ENCODE measurements at places on chromosomes 11 and 22.
A peak's percentile ranks its signal among the peaks of the same experiment; 100 is the strongest.

GRCh38 chr11:2998073-2998850 lies 6.1 kb upstream of the NAP1L4 start:
- no peak for DNase-seq

GRCh38 chr11:28738549-28738948 lies 630.4 kb downstream of the METTL15 start:
- no peak for DNase-seq

DNA sequence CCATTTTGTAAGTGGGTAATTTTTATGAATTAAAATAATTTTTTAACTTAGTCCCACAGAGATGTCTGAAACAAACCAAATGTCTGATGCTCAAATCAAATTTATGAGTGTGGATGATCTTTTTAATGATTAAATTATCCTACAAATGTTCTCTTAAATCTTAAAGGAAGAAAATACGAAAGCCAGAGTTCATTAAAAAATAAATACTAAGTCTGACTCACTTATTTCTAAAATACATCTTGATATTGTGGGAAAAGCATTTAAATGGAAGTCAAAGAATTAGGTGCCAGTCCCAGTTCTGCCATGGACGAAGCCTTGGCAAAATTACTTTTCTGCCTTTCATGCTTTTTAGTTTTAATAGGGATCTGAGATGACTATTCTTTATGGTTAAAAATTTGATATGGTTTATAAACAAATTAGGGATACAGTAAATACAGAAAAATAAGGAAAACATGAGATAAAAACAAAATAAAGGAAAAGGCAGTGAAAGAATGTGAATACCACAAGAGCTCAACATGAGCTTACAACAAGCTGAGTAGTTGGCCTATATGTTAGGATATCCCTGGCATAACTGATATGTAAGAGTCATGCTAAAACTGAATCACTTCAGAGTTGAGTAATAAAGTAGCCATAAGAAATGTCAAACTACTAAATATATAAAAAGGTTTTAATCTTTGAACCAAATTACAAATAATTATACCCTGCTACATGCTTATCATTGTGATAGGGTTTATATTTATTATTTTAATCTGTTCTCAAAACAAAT lies 9.2 kb downstream of the CCDC34 start:
- DNase-seq: no peak

DNA sequence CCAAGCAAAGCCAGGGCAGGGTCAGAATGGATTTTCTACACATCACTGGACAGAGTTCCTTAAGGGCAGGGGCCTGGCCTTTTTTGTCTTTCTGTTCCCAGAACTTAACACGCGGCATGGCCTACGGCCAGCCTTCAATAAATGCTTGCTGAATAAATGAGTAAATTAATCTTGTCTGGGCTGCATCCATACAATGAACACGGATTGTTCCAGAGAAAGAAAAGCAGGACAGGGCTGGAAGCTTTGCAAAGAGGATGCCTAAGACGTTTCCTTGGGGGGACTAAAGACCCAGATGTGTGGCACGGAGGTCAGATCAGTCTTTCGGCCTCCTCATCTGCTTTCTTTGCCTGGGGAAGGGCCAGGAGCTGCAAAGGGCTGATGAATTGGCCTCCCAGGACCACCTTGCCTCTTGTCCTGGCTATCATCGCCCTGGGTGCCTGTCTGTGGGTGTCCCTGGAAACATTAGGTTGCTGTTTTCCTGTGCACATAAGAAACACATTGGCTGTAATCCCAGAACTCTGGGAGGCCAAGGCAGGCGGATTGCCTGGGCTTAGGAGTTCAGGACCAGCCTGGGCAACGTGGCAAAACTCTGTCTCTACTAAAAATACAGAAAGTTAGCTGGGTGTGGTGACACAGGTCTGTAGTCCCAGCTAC lies 20.8 kb upstream of the RFPL3 start:
- no peak for DNase-seq

GRCh38 chr11:119237515-119237914 lies 31.4 kb downstream of the CBL start:
- no peak for DNase-seq

GRCh38 chr11:70123711-70124110 lies 45.6 kb downstream of the ANO1 start:
- no peak for DNase-seq

DNA sequence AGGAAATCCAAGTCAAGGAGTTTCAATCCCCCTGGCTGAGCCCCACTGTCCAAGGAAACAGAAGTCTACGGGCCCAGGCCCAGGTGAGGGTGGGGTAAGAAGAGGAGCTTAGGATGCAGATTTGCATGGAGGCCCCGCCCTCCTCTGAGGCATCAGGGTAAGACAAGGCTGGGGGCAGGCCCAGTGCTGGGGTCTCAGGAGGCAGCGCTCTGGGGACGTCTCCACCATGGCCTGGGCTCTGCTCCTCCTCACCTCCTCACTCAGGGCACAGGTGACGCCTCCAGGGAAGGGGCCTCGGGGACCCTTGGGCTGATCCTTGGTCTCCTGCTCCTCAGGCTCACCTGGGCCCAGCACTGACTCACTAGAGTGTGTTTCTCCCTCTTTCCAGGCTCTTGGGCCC lies 31.3 kb upstream of the IGLL5 start:
- no peak for DNase-seq

DNA sequence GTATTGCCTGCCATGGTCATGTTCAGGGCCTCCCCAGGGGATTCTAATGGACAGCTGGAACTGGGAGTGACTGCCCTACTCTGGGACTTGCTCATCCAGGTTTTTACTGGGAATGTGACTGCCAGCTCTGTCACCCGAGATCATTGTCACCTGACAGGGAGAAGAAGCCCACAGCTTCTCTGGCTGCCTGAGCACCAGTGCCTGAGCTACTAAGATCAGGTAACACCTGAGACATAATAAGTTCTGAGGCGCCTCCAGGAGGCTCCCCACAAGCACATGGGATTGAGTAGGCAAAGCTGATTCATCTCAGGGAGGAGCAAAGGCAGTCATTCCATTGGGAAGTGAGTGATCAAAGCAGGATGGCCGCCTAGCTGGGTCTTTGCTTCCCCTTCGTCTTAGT lies 84.2 kb upstream of the GALNT18 start:
- no peak for DNase-seq

DNA sequence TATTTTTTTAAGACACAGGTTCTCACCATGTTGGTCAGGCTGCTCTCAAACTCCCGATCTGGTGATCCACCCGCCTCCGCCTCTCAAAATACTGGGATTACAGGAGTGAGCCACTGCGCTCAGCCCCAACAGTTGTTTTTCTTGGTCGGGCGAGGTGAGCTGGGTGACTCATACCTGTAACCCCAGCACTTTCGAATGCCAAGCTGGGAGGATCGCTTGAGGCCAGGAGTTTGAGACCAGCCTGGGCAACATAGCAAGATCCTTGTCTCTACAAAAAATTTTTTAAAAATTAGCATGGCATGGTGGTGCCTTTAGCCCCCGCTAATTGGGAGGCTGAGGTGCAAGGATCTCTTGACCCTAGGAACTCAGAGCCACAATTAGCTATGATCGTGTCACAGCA lies 7.0 kb upstream of the NF2 start:
- DNase-seq: no peak

GRCh38 chr11:2958251-2958650 lies 29.0 kb upstream of the PHLDA2 start:
- no peak for DNase-seq

GRCh38 chr11:122178795-122179194 lies 62.8 kb upstream of the BLID start:
- no peak for DNase-seq

GRCh38 chr11:13462901-13463778 lies at the start of gene BTBD10:
Gene BTBD10 (minus strand): TSS chr11:13463222. CDS start chr11:13445124, 18,098 bp downstream.
- peak; percentile 92 for DNase-seq

DNA sequence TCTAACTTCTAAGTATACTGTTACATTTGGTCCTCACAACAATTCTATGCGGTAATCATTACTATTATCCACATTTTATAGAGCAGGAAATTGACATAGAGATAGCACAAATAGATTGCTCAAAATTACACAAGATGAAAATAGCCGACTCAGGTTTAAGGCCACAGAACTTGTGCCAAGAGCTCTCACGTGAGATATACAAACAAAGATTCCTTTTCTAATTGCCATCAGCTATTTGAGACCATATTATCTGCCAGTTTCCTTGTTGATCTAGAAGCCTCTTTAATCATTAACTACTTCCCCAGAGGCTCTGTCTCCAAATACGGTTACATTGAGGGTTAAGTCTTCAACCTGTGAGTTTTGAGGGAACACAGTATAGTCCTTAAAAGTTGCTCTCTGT lies 61.0 kb upstream of the GLYATL1B start:
- no peak for DNase-seq

DNA sequence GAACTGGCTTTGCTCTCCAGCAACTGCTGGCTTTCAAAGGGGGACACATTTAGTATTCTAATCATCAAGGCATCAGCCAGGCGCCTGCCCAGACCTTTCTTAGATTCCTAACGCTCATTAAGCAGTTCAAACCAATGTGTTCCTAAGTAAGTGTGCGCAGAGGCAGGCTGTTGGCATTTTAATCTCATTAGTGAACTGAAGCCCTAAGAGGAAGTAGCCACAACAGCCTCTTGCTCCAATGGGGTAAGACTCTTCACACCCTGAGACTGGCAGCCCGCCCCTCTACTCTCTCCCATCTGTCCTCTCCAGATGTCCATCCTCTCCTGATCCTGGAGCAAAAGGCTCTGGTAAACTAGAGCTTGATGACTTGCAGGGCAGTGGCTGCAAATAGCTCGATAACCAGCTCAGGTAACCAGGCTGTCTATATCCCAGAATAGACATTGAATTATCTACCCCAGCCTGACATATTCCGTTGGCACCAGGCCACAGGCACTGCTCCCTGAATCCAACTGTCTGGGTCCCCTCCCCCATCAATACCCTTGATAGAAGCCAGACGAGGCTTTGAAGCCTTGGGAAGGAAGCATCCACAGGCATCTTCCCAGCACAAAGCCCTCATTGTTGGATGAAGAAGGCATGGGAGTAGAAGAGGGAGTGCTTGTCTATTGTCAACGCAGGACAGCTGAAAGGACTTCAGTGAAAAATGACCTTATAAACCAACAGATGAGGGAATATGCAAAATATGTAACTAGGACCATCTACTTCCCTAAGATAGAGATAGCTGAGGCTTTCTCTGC lies 321.1 kb downstream of the TENM4 start:
- DNase-seq: no peak

GRCh38 chr11:113593698-113594308 lies 112.3 kb downstream of the TMPRSS5 start:
- no peak for DNase-seq

DNA sequence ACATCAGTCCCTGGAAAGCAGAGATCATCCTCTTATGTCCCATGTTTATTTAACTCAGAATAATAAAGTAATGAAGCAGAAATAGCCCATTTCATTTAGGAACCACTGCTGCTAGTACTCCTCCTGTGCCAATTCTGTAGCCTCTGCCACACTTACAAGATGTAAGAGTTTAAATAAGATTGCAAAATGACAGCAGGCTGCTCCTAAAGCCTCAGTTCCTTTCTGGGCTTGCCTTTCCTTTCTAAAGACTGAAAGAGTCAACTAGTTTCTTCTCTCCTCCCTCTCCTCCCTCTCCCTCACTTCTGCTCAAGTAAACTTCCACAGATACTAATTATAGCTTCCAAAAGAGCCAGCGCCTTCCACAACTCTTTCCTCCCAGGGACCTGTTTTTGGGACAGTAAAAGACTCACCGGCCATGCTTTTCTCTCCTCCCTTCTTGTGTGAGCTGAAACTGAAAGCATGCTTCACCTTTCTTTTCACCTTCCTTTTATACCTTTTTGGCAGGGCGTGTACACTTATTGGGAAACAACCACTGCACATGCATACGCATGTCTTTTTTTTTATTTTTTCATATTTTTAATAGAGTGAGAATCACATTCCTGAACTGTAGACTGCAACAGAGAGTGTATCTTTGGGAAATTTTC lies 26.1 kb upstream of the CARD16 start:
- no peak for DNase-seq

- no peak for DNase-seq
Observed at GRCh38 chr11:49533204-49533603, 324.8 kb upstream of the FOLH1 start.

Measured in effector CD4-positive, alpha-beta T cell (primary cell).